ENCODE measurements at places on chromosomes 7 and 10.

- DNase-seq = no peak
These were observed 181.3 kb downstream of the SDK1 start for GRCh38 chr7:3482147-3482921.

GRCh38 chr7:42344198-42344755 is 107.3 kb upstream of the GLI3 start:
- DNase-seq = no peak

- DNase-seq = no peak
These were observed 20.4 kb downstream of the KLLN start for GRCh38 chr10:87842776-87843497.

- no peak for DNase-seq
These were observed 10.8 kb upstream of the GPNMB start for GRCh38 chr7:23235813-23236221.

DNA sequence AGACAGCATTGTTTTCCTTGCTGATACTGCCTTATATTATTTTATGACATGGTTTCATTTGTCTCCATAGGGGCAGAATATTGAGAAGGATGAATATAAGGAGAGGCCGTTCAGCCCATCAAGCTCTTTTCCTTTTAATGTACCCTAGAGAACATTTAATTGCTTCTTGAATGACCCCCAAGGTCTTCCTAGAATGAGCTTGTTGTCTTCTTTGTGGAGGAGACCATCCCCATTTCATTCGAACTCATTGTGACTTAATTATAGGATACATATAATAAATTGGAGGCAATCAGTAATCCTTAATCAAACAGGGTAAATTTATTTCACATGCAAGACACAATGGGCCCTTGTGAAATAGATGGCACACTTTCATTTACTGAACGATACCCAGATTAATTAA is 231.3 kb downstream of the MDFIC start:
- DNase-seq = no peak

DNA sequence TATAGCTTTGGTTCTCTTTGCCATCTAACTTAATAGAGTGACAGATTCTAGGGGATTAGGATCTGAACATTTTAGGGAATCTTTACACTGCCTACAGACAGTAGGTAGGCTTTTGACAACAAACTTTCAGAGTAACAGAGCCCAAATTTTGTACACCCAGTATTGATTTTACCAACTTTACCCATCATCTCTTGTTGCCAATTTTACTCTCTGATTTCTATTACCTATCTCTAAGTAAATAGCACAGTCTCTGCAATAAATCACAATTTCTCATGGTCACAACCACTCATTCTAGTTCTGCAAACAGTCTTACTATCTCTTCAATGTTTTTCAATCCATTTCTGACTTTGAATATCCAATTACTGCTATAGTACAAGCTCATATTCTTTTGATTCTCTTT is 1097.6 kb upstream of the PHF14 start:
- no peak for DNase-seq

- DNase-seq = no peak
These were observed 4.9 kb upstream of the TOMM7 start for GRCh38 chr7:22827563-22827962.

DNA sequence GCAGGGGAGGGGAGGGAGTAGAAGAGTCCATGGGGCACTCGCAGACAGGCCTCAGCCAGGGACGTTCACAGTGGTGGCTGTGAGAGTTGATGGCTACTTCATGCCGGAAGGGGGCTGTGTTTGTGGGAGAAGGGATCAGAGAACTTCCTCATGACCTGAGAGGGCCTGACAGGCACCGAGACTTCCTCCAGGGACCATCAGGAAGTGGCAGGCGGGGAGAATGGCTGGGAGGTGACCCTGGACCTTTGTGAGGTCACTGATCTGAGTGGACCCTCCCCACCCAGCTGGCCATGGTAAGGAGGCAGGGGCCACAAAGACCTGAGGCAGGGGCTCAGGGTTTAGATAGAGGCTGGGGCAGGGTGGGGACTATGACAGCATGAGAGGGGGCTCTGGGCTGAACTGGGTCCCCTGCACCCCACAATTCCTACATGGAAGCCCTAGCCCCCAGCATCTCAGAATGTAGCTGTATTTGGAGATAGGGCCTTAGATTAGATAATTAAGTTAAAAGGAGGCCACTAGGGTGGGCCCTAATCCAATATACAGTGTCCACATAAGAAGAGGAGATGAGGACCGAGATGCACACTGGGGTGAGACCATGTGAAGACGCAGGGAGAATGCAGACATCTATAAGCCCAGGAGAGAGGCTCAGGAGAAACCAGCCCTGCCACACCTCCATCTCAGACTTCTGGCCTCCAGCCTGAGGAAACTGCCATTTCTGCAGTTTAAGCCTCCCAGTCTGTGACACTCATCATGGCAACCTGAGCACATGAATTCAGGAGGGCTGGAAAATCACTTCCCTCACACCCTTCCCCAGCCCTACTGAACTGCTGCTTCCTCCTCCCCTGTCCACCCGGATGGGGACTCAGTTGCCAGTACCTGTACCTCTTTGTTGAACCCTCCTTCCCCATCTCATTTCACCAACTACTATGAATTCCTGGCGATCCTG is 273.9 kb upstream of the ZNF32 start:
- DNase-seq = no peak

DNA sequence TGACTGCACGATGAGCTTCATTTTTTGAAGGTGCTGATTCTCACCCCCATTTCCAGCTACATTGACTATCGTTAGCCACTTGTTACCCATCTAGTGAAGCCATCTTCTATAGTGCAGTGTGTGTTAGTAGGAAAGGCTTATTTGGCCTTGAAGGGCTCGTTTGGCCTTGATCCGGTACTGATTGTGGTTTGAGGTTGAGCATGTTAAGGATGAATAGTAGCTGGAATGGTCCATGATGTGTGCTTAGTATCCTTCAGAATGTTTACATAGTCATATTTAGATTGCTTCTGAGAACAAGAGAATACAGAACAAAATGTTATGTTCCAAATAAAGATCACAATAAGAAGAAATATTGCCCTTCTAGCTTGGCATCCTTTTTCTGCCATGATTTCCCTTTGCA is 591.5 kb downstream of the AUTS2 start:
- DNase-seq = no peak

DNA sequence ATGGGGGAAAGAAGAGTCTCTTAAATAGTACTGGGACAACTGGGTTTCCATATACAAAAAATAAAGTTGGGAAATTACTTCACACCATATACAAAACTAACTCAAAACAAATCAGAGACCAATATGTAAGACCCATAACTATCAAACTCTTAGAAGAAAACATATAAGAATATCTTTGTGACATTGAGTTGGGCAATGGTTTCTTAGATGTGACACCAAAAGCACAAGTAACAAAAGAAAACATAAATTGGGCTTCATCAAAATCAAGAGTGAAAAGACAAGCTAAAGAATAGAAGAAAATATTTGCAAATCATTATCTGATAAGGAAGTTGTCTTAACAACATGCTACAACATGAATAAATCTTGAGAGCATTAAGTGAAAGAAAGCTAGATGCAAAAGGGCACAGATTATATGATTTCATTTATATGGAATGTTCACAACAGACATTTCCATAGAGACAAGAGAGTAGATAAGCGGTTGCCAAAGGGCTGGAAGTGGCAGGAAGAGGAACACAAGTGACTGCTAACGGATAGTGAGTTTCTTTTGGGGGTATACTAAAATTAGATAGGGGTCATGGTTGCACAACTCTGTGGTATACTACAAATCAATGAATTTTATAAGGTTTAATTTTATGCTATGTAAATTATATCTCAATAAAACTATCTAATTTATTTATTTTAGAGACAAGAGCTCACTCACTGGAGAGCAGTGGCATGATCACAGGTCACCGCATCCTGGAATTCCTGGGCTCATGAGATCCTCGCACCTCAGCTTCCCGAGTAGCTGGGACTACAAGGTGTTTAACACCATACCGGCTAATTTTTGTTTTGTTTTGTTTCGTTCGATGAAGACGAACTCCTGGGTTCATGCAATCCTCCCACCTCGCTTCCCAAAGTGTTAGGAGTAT is 35.4 kb downstream of the JMJD1C start:
- DNase-seq = no peak
